ENCODE measurements at places on chromosomes 13 and 19.
A peak's percentile ranks its signal among the peaks of the same experiment; 100 is the strongest.

DNA sequence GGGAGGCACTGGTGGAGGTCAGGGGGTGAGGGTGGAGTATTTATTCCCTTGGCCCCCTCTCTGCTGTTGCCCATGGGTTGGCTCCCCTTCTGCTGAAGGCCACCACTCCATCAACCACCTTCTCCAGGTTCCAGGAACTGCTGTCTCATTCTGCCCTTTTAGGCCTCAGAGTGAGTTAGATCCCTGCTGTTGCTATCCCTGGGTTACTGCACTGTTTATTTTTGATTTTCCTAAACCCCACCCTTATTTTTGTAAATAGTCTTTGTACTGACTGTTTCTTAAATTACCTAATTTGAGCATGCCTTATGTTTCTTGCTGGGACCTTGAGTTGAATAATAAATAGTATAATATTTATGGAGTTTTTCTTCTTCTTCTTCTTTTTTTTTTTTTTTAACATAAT is 132.8 kb downstream of the RGCC start:
- DNase-seq: no peak

GRCh38 chr19:38057959-38058690 is 151.1 kb downstream of the SIPA1L3 start:
- DNase-seq: no peak

DNA sequence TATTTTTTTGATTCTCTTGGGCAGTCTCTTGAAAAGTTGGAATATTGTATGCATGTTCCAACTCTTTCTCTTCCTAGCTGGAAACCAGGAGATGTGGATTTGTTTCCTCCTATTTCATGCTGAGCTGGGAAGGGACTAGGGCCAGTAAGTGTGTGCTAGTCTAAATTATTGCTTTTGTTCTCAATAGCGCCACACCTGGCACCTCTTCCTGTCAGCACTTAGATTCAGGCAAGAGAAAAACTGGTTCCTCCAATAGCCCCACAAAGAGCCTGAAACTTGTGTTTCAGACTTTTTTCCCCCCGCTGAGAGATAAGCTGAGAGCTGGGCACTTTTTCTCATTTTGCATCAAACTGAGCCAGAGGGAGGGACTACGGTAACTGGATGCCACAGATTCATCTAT is 353.4 kb downstream of the OLFM4 start:
- no peak for DNase-seq

GRCh38 chr13:102555914-102556553 is 40.8 kb upstream of the TPP2 start:
- peak; percentile 2 for DNase-seq

- DNase-seq: no peak
Measured at GRCh38 chr13:73290844-73291243, 232.0 kb downstream of the KLF5 start.

DNA sequence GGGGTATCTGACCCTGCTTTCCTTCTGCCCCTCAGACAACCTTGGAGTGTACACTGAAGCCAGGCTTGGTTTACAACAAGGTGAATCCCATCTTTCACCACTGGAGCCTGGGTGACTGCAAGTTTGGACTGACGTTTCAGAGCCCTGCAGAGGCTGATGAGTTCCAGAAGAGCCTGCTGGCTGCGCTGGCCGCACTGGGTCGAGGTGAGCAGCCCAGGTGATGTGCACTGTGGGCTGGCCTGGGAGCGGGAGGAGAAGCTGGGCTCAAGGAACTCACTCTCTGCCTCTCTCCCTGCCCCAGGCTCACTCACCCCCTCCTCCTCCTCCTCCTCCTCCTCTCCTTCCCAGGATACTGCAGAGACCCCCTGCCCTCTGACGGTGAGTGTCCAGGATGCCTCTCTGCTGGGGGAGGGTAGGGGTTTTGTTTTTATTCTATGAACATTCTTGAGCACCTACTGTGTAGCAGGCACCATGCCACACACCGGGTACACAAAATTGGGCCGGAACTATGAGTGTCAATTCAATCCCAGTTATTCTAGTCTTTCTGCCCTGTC is 3.5 kb downstream of the SPRED3 start:
- DNase-seq: no peak

GRCh38 chr19:48419158-48419920 is 25.9 kb downstream of the GRIN2D start:
- no peak for DNase-seq

GRCh38 chr13:48232420-48233045 is 473 bp upstream of the ITM2B start:
- DNase-seq: peak; percentile 54

Data from skin of body (tissue), 3 donors.